MG63 (cell line): ENCODE measurements at places on chromosomes 2 and 18.
A peak's percentile ranks its signal among the peaks of the same experiment; 100 is the strongest.

GRCh38 chr2:208013285-208014178 is 11.8 kb downstream of the PLEKHM3 start:
- DNase-seq: no peak

GRCh38 chr2:218329826-218330593 is 26.6 kb upstream of the CATIP start:
- DNase-seq: no peak

DNA sequence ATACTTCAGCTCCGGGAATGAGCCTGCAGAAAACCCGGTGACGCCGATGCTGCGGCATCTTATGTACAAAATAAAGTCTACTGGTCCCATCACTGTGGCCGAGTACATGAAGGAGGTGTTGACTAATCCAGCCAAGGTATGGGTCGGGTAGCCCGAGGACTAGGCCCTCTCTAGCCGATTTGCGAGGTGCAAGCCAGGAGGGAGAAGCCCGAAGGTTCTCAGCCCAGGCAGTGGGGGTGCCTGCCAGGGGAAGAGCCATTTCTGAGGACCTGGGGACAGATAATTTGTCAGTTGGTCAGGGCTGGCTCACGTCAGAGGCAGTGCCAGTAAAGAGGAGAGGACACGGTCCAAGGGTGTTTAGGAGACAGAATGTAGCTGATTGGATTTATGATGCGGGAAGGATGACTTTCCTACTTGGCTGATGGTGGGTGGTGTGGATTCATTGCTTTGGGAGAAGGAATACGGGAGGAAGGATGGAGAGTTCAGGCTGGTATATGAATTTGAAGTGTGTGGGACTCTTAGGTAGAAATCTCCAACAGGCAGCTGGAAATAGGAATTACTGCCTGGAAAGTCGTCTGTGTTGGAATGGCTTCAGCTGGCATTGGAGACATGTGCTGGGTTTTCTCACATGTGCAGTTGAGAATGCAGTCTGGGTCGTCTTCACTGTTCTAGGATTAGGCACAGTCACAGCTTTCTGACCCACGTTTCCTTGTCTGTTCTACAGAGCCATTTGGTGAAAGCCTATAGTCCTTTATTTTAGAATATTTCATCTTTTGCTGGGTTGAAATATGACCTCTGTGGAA is 874 bp downstream of the NDUFAF7 start:
- DNase-seq: no peak

DNA sequence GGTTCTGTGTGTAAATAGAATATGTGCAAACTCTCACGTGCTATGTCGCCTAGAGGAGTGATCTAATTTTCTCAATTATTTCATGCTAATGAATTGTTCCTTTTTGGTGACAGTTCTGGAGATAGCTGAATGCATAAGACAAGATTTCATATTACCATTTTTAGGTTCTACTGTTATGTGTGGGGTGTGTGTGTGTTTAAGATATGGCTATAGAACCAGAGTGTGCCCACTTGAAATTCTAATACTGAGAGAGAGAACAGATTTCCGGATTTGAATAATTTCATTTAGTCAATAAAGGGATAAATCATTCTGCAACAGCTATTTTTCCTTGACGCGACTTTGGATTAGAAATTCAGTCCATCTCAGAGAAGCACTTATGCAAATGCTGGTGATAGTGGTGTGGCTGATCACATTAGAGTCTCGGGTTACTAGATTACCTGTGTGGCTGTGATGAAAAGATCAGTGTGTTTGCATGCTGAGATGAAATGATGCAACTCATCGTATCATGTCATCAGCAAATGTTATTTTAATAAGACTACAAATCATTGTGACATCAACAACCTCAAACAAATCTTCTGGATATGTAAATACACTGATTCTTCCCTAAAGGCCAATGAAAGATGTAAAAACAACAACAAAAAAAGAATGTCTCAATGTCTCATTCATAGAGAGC is 415.9 kb downstream of the EPHA4 start:
- no peak for DNase-seq

DNA sequence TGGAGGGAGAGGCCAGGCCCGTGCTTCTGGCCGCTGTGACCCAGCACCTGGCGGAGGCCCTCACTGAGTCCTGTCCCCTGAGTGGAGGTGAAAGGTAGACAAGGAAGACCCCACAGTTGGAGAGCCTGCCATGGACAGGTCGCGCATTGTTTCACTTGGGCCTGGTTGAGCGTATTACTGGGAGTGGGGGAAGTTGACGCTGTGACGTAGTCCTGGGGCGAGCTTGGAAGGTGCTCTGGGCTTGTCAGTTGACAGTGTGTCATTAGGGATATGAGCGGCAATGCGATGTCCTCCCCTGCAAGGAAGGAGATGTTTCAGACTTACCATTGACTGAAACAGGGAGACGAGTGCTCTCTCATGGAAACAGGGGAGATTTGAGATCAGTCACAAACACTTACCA is 127.1 kb downstream of the SH3RF3 start:
- no peak for DNase-seq

DNA sequence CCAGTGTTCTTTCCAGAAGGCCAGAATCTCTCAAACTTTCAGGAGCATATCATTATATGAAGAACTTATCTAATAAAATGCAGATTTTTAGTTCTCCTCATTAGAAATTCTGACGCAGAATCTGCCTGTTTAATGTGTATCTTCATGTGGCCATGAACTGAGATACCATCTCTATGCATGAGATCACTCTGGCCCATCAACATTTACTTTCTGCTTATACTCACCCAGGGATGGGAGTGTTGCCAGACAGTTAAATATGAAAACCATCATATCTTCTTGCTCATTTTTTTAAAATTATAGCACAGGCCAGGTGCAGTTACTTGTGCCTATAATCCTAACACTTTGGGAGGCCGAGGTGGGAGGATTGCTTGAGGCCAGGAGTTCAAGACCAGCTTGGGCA is 60.4 kb downstream of the MAPK4 start:
- no peak for DNase-seq

GRCh38 chr2:5980450-5981190 is 288.4 kb downstream of the SOX11 start:
- DNase-seq: no peak

DNA sequence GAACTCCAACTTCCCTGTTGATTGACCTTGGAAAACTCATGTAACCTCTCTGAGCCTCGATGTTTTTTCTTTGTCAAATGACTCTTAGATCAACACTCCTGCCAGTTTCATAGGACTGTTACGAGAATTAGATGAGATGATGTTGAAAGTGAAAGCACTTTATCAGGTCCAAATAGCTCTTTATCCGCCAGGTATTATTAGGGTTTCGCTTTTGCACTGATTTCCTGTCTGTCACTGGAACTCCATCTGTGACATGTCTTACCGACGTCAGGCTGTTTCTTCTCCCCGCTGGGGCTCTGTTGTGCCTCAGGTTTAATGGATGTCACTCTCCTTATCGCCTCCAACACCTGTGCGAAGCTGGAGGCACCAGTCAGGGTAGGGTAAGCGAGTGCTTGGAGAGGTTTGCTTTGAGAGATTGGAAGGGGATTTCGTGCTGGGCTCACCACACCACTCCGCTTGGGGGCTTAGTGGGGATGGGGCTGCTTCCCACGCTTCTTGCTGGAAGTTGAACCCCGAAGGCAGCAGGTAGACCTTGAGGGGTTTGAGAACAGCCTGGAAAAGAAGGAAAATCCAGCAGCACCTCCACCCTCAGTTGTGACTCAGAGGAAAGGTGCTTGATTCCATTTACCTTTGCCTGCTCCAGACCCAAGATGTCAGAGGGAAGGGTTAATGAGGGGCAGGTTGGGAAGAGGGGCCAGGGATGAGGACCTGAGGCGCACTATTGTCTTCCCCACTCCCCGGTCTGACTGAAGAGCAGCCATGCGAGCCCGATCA is 4.3 kb downstream of the GAD1 start:
- DNase-seq: no peak

DNA sequence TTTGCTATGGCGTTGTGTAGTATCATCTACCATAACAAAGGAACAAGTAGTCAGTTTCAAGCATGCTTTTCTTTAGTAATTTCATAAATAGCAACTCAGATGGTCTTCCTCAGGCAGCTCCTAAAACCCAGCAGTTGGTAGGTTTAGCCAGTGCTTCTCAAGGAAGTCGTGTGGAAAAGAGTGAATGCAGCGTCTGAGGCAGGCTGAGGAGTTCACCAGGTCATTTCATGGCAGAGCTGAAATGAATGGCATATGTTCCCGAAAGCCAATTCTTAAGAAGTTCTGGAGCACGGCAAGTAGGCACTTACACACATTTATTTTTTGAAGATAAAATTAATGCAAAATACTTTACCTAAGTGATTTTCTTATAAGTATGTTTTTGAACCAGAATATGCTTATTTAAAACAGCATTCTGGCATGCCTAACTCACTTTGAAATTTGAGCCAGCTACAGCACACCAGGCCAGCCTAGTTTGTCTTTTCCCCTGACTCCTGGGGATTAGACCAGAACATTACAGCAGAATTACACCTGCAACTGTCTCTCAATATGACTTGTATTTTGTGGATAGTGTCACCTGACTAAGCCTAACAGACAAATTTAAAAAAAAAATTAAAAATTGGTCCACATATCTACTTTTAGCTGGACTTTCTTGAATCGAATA is 62.2 kb downstream of the OSBPL6 start:
- no peak for DNase-seq

- no peak for DNase-seq
Observed at GRCh38 chr2:16554060-16554583, 111.5 kb downstream of the CYRIA start.

DNA sequence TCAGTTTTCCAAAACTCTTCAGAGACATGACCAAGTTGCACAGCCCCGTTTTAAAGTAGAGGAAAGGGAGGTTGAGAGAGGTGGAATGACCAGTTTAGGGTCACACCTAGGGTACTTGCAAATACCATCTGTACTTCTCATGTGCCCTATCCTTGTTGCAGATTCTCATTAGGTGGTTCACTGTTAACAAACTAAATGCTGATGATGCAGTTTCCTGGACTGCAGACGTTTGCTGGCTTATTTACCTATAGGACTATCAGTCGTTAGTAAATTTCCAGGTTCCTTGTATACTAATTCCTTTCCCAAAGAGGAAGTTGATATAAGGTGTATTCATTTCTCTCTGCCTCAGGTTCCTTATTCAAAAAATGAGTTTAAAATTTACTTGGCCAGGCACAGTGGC is 1.4 kb downstream of the FARP2 start:
- DNase-seq: no peak

- DNase-seq: no peak
Observed at GRCh38 chr2:52395912-52396311, 1364.0 kb upstream of the NRXN1 start.

DNA sequence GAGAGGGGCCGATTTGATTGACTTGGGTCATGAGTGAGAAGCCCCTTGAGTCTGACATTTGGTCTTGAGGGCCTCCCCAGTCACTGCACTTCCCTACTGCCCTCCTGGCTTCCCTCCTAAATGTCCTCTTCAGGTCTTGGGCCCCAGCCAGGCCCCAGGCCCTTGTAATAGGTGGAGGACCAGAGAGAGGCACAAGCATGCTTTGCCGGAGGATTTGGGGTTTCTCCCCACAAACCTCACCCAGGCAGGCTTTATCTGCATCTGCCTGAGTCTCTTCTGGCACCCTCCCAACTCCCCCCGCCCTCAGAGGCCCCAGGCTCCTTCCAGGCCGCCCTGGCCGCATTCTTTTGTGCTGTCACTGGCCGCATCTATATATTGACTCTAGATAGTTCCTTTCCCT is 270.7 kb downstream of the HAUS1 start:
- DNase-seq: no peak

GRCh38 chr2:85750587-85751575 is 2.9 kb upstream of the ATOH8 start:
- peak; percentile 65 for DNase-seq

- peak; percentile 88 for DNase-seq
Observed at GRCh38 chr2:43226955-43227829, 786 bp upstream of the ZFP36L2 start.

GRCh38 chr18:54229421-54230059 is 5.1 kb upstream of the MBD2 start:
- no peak for DNase-seq

- DNase-seq: peak; percentile 75
Observed at GRCh38 chr2:28716265-28716865, 35.3 kb upstream of the PPP1CB start.

DNA sequence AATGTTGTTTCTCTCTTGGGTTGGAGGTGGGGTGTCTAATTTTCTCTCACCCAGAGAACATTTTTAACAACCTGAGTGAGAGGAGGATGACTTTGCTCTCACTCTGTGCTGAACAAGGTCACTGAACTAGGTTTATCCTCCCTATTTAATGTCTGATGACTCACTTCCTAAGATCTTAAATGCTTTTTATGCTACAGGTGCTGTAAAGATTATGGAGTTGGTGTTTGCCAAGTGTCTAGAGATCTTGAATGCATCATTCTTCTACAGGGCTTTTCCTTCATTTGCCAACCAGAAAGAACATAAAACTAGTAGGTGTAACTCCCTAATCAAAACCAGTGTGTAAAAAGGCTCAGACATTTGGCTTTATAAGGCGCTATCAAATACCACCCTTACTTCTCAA is 350.5 kb upstream of the ETAA1 start:
- DNase-seq: no peak

- no peak for DNase-seq
Observed at GRCh38 chr2:144383571-144384100, 136.3 kb downstream of the ZEB2 start.

- DNase-seq: no peak
Observed at GRCh38 chr18:56068701-56069100, 480.7 kb upstream of the TCF4 start.

DNA sequence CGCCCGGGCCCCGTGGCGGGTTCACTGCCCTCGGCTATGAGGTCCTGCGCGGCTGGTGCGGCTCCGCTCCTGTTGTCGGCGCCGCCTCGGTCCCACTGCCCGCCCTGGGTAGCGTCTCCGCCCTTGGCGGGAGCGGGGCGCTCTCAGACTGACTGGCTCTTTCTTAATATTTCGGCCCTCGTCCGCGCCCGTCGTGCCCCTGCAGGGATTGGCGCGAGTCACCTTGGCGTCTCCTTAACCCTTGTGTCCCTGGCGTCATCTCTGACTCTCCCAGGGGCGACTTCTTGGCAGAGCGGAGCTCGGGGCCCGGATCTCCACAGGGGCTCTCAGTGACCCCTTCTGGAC is 1.3 kb downstream of the PTMA start:
- peak; percentile 45 for DNase-seq

DNA sequence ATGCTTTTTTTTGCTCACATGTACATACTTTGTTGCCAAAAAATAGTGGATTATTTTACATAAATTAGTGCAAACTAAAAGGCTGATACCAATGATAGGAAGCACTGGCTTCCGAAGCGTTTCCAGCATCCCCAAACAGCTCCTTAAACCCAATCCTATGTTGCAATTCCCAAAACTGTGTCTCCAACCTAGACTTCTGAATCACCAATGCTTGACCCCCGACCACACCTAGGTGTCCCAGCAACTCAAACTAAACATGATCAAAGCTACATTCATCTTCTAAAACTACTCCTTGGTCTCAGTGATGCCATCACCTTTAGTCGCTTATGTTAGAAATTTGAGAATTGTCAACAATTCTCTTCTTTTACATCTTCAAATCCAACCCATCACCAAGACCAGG is 13.4 kb downstream of the ATP8B1 start:
- no peak for DNase-seq

GRCh38 chr2:176291335-176291734 is 22.1 kb downstream of the MTX2 start:
- DNase-seq: no peak
